ENCODE measurements at places on chromosomes 3 and 15.

DNA sequence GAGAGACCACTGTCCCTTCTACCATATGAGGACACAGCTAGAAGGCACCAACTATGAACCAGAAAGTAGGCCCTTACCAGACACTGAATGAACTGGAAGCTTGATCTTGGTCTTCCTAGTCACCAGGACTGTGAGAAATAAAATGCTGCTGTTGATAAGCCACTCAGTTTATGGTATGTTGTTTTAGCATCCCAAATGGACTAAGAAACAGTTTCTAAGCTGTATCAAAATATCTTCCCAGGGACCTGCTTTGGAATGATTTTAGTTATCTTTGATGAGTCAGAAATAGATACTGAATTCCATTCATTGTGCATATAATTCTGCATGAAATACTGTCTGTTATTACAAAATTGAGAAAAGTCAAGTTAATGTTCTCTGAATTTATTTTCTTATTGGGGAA, 18.6 kb downstream of the WDR76 start:
- DNase-seq, result no peak

GRCh38 chr3:128725547-128726022, 398 bp upstream of the RAB7A start:
- DNase-seq, result no peak

DNA sequence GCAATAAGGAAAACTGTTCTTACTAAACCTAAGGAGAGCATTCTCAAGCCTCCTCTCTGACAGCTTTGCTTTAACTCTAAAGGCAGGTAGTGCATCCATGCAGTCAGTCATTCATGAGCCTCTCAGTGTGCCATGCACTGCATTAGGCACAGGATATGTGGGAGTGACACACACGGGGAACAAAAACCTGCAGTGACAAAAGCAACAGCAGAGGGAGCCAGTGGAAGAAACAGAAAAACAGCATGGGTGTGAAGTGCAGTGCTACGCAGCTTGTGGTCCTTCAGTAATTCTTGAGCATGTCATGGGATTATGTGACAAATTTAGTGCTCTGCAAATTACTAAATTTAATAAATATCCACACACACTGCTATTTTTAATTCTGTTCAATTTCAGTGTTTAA, 230.7 kb downstream of the BBX start:
- DNase-seq, result no peak

GRCh38 chr3:147405231-147406027, 914 bp downstream of the ZIC4 start:
- no peak for DNase-seq

DNA sequence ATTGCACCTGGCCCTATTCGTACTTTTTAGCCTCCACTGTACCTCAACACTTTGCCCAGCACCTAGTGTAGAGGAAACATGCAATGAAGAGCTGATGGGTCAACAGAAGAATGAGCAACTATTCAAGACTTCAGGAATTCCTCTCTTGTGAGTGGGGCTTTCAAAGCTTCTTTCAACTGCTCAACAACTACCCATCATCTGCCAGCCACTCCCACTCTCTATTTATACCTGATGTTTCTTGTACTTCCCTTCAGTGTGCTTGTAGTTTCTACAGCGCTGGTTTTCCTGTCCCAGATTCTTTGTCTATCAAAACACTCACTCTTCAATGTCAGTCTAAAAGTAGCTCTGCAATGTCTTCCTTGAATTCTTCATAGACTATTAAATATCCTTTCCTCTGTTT, 168.3 kb upstream of the LPP start:
- no peak for DNase-seq

GRCh38 chr3:38141952-38142273, 3.5 kb downstream of the MYD88 start:
- DNase-seq, result no peak

DNA sequence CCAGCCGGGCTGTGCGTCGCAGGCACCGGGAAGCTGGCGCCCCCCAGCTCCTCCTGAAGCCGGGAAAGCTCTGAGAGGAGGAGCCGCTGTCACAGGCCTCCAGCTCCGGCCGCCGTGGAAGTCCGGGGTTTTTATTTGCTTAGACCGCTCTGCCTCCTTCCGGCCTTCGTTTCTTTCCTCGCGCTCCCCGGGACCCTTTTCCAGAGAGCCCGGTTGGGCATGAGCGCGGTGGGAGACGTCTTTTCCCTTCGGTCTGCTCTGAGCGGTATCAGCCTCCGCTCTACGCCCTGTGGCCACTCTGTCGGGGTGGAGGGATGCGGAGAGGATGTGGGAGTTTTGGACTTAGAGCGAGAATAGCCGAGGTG, 559 bp downstream of the SENP5 start:
- DNase-seq, result no peak

Measured in BJ (cell line).